ENCODE measurements at places on chromosomes 3 and 15.

GRCh38 chr3:100650651-100651619 is 41.5 kb downstream of the ADGRG7 start:
- H3K27me3 ChIP-seq, result no peaks in the 10 kb centered on the region
- no peak for DNase-seq
- H3K4me3 ChIP-seq, result no peak overlapping the region
- peaks cover 3% of the 10 kb centered on the region for H3K4me1 ChIP-seq

DNA sequence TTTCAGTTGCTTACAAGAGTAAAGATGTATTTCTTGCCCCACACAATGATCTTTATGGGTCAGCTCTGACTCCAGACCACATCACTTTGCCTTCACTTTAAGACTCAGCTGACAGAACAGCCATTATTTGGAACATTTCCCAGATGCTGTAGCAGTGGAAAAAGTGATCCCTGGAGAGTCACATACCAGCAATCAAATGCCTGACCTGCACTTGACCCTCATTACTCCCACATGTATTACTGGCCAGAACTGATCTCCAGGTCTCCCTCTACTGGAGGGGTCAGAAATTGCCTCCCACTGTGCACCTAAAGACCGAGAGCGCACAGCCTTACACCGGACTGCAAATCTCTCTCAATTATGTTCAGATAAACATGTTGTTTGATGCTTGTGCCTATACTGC is 88.6 kb upstream of the ZNF385D start:
- no peak for DNase-seq
- no peak overlapping the region for H3K4me3 ChIP-seq
- H3K27me3 ChIP-seq, result peaks cover 3% of the 10 kb centered on the region
- H3K27ac ChIP-seq, result no peak overlapping the region
- H3K36me3 ChIP-seq, result no peaks in the 10 kb centered on the region

DNA sequence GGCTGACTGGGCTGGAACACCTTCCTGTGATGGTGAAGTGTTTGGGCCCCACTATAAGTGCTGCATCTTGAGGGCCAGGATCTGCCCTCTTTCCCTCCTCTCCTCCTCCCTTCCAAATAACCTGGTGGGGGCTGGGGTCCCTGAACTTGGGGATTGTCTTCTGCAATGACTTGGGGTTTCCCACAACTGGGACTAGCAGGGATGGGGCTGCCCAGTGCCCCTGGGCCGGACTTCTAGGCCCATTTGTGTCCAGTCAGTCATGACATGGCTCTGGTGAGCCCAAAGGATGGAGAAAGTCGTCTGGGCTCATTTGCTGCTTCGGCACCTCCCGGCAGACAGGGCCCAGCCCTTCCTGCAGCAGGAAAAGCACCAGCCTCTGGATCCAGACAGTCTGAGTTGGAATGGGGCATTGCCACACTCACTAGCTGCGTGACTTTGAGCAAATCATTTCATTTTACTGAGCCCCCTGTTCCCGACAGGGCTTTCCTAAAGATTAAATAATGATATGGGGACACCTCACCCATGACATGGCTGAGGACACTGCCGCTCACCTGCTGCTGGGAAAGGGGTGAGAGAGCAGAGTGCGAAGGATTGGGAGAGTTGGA is 113.2 kb downstream of the DNAJB8 start:
- no peak overlapping the region for H3K4me3 ChIP-seq
- H3K36me3 ChIP-seq, result peaks cover 5% of the 10 kb centered on the region
- peaks cover 6% of the 10 kb centered on the region for H3K27me3 ChIP-seq
- DNase-seq, result no peak

- no peak overlapping the region for H3K27ac ChIP-seq
- peaks cover 20% of the 10 kb centered on the region for H3K4me1 ChIP-seq
- no peaks in the 10 kb centered on the region for H3K27me3 ChIP-seq
Observed at GRCh38 chr15:67108122-67108961, 42.9 kb downstream of the SMAD3 start.

- H3K27me3 ChIP-seq, result no peaks in the 10 kb centered on the region
- DNase-seq, result no peak
- H3K4me1 ChIP-seq, result no peaks in the 10 kb centered on the region
- H3K36me3 ChIP-seq, result no peaks in the 10 kb centered on the region
- H3K4me3 ChIP-seq, result no peak overlapping the region
Observed at GRCh38 chr3:166425900-166426611, 588.8 kb upstream of the BCHE start.

GRCh38 chr3:49998326-49998725 is 58.4 kb downstream of the RBM6 start:
- DNase-seq, result no peak
- no peaks in the 10 kb centered on the region for H3K27me3 ChIP-seq
- no peaks in the 10 kb centered on the region for H3K36me3 ChIP-seq
- H3K27ac ChIP-seq, result no peak overlapping the region
- no peak overlapping the region for H3K4me3 ChIP-seq

DNA sequence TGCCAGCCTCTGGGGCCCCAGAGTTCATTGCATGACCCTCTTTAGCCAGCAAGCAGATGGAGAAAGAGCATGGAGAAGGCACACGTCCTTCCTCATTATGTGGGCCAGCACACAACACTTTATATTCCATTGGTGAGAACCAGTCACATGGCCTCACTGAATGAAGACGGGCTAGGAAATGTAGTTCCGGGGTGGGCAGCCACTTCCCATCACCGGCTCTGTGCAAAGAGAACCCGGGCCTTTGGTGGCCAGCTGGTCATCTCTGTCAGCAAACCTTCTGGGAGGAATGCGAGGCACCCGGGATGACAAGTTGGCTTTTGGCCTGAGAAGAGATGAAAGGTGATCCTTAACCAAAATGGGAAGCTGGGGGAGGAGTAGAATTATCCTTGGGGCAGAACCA is 90.2 kb upstream of the VGLL4 start:
- no peak overlapping the region for H3K4me3 ChIP-seq
- no peak overlapping the region for H3K27ac ChIP-seq

DNA sequence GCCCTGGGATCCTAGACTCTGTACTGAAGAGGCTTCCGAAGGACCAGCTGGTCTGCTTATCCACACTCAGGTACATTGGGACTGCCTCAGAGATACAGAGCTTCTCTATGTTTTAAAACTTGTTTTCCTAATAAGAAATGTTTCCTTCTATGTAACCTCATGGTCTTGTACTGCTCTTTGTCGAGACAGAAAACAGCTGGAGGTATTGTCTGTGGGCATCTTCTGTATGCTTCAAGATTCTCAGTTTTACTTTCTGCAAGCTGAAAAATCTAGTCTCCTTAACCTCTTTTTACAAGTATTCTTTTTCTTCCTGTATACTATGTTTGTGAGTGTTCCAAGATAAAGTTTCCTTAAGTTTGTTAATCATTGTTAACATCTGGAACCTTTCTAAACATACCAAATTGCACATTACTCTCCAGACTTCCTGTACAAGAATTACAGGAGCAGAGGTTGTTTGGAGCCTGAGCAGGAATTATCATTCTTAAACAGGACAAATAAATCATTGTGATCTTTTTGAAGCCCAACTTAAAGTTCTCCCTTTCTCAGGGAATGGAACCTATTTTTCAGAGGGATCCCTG is 358.3 kb upstream of the CFAP20DC start:
- DNase-seq, result no peak
- no peak overlapping the region for H3K4me3 ChIP-seq
- H3K36me3 ChIP-seq, result no peaks in the 10 kb centered on the region
- H3K27me3 ChIP-seq, result no peaks in the 10 kb centered on the region
- H3K27ac ChIP-seq, result no peak overlapping the region

DNA sequence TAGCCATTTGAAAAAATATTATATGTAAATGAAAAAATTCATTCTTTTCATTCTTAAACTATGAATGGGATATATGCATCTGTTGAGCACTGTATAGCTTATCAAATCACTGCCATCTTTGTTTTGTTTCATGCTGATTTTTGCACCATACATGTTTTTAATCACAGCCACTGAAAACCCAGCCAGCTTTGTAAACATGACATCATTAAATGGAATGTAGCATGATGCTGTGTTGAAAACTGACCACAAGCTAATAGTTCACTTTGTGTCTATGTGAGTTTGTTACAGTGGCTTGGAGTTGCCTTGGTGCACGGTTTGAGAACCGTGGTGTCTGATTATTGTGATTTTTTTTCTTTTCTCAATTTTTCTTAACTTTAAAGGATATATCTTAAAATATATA is 75.7 kb downstream of the GMPS start:
- DNase-seq, result no peak
- H3K27me3 ChIP-seq, result no peaks in the 10 kb centered on the region
- H3K4me1 ChIP-seq, result peaks cover under 1% of the 10 kb centered on the region
- H3K27ac ChIP-seq, result no peak overlapping the region

DNA sequence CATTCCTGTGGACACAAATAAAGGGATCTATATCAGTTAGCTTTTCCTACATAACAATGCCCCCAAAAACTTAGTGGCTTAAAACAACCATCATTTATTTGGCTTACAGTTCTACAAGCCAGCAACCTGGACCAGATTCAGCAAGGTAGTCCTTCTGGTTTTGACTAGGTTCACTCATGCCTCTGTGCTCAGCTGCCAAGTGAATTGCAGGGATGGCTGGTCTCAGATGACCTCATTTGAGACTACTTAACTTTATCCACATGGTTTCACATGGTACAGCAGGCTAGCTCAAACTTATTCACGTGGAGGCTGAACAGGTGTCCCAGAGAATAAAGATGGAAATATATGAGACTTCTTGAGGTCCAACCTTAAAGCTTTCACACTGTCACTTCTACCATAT is 119.3 kb upstream of the BFSP2 start:
- no peaks in the 10 kb centered on the region for H3K36me3 ChIP-seq
- no peaks in the 10 kb centered on the region for H3K4me1 ChIP-seq
- H3K27ac ChIP-seq, result no peak overlapping the region
- H3K4me3 ChIP-seq, result no peak overlapping the region
- H3K27me3 ChIP-seq, result no peaks in the 10 kb centered on the region
- DNase-seq, result no peak

DNA sequence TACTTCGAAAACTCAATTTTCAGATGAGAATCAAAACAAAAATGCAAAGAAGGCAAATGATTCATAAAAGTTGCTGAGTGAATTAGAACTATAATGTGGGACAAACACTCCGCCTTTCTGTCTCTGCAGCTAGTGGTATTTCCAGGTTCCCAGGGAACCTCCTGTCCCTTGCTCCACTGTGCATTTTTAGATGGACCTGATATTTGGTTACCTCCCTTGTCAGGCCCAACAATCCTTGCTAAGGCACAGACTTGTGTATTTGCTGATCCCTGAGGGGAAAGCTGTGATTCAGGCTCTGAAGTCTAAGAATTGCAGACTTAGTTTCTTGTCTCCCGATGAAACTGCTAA is 162.7 kb downstream of the LPP start:
- DNase-seq, result no peak
- peaks cover 3% of the 10 kb centered on the region for H3K4me1 ChIP-seq
- no peaks in the 10 kb centered on the region for H3K36me3 ChIP-seq

- H3K27ac ChIP-seq, result no peak overlapping the region
- no peaks in the 10 kb centered on the region for H3K27me3 ChIP-seq
- peaks cover 6% of the 10 kb centered on the region for H3K4me1 ChIP-seq
Observed at GRCh38 chr3:129644836-129645235, 38.4 kb upstream of the PLXND1 start.

GRCh38 chr3:99579965-99580364 is 58.4 kb upstream of the COL8A1 start:
- no peaks in the 10 kb centered on the region for H3K4me1 ChIP-seq
- no peak overlapping the region for H3K27ac ChIP-seq
- no peaks in the 10 kb centered on the region for H3K27me3 ChIP-seq
- H3K4me3 ChIP-seq, result no peak overlapping the region

DNA sequence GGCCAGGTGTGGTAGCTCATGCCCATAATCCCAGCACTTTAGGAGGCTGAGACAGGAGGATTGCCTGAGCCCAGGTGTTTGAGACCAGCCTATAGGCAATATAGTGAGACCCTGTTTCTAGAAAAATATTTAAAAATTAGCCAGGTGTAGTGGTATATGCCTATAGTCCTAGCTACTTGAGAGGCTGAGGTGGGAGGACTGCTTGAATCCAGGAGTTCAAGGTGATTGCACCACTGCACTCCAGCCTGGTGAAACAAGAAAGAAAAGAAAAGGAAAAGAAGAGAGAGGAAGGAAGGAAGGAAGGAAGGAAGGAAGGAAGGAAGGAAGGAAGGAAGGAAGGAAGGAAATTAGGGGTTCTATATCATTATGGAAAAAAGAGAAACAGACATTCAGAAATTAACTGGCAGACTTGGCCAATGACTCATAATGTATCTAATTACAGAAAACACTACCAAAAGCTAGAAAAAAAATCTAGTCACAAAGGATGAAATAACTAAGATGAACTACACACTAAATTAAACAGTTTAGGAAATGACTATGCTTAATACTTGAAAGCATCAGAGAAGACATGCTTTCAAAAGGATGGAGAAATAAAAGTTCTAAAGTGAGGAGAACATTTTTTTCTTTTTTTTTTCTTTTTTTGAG is 45.4 kb upstream of the TERB2 start:
- DNase-seq, result no peak
- no peaks in the 10 kb centered on the region for H3K36me3 ChIP-seq
- H3K4me1 ChIP-seq, result no peaks in the 10 kb centered on the region
- no peaks in the 10 kb centered on the region for H3K27me3 ChIP-seq
- no peak overlapping the region for H3K4me3 ChIP-seq

- DNase-seq, result peak; percentile 78
- no peaks in the 10 kb centered on the region for H3K36me3 ChIP-seq
- H3K4me3 ChIP-seq, result peak overlapping the region; percentile 93
- peak overlapping the region; percentile 69 for H3K27ac ChIP-seq
Observed at GRCh38 chr3:129605203-129605921, 1.1 kb downstream of the PLXND1 start.

DNA sequence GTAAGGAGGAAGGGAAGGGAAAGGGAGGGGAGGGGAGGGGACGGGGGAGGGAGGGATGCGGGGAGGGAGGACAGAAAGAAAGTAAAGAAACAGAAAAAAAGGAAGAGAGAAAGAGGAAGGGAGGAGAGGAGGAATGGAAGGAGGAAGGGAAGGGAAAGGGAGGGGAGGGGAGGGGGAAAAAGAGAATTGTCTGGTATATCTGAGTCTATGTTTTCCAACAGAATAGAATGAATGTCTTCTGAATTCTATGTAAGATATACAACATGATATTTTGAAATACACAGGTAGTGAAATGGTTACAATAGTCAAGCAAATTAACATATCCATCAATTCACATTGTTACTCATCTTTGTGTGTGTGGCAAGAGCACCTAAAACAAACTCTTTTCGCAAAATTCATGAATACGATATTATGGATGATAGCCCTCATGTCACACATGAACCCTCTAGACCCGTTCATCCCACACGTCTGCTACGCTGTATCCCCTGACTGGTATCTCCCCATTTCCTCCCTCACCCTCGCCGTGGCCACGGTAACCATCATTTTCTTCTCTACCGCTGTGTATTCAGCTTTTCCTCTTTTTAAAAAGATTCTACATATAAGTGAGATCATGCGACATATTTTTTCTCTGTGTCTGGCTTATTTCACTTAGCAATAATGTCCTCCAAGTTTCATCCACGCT is 168.9 kb downstream of the XXYLT1 start:
- DNase-seq, result no peak
- H3K4me1 ChIP-seq, result peaks cover 47% of the 10 kb centered on the region
- H3K27ac ChIP-seq, result no peak overlapping the region
- H3K27me3 ChIP-seq, result peaks cover 7% of the 10 kb centered on the region
- H3K4me3 ChIP-seq, result no peak overlapping the region

DNA sequence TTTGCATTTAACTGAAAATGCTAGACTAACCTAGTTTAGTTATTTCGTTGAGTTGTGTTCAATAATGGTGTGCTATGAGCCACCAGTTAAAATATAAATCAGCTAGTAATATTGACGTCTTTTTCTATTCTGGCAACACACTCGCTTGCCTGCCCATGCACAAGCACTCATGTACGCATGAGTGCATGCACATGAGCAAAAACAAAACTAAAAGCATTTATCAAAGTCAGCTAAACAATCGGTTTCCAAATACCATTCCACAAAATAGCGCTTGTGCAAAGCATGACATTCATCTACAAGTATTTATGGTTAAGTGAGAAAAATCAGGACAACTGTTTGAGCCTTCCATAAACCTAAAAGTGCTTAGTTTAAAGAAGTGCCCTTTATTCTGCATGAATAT is 13.1 kb upstream of the SAMMSON start:
- H3K4me1 ChIP-seq, result no peaks in the 10 kb centered on the region
- DNase-seq, result no peak
- H3K27me3 ChIP-seq, result no peaks in the 10 kb centered on the region
- H3K4me3 ChIP-seq, result no peak overlapping the region
- no peak overlapping the region for H3K27ac ChIP-seq
